ENCODE measurements at places on chromosomes 3 and 15.

- no peak for DNase-seq
These were observed 195.3 kb downstream of the THRB start for GRCh38 chr3:24299246-24299805.

DNA sequence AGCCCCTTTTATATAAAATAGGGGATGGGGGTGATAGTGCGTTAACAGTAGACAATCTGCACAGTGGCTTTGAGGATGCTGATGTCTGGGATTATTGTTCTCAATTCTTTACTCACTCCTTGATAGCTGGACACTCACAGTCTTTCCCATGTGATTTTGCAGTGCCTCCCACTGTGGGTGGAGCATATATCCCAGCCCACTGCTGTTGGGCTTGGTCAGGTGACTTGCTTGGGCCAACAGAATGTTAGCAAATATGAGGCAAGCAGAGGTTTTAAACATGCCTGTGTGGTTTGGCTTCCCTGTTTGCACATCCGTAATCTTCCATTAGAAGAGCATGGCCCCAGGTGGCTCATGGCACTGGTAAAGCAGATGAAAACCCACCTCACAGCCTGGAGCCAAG is 46.5 kb downstream of the CPA3 start:
- no peak for DNase-seq

- no peak for DNase-seq
These were observed 2.9 kb downstream of the CASR start for GRCh38 chr3:122186372-122186771.

GRCh38 chr3:42014458-42014920 is 52.6 kb upstream of the ULK4 start:
- no peak for DNase-seq

DNA sequence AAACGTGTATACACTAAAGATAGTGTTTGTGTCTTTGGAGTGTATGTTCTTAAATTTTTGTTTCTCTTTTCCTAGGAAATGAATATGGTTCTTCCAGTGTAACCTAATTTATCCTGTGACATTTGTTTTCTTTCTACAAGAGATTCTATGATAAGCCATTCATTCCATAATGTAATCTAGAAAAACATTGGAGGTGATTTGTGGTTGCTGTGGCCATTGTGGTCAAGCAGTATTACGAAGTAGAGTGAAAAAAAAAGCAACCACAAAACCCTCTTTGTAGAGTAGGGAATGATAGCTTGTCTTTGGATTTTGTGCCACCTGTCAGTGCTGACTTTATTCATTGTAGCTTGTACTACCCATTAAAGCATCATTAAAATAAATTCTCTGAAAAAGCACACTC is 1209.6 kb downstream of the ZPLD1 start:
- DNase-seq: no peak

- DNase-seq: no peak
These were observed 3.7 kb downstream of the SETMAR start for GRCh38 chr3:4306860-4307259.

GRCh38 chr15:46938169-46938568 is 779.1 kb upstream of the SEMA6D start:
- no peak for DNase-seq

- DNase-seq: no peak
These were observed 194.8 kb downstream of the ATP10A start for GRCh38 chr15:25668236-25668795.

GRCh38 chr3:186374376-186374775 is 12.3 kb upstream of the DGKG start:
- DNase-seq: peak; percentile 31

- DNase-seq: no peak
These were observed 107.5 kb upstream of the NSMCE3 start for GRCh38 chr15:29377161-29377560.

DNA sequence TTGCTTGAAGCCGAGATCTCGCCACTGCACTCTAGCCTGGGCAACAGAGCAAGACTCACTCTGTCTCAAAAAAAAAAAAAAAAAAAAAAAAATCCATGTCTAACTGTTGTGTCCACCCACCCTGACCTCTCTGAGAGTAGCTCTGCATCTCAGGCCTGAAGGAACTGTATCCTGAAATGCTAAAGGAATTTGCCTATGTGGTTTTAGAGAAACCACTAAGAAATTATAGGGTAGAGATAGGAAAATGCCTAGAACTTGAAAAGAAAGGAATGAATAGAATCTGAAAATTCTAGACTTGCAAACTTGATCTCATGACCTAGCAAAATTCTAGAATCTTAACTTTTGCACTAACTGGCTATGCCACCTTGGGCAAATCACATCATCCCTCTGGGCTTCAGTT is 217.5 kb upstream of the ROPN1 start:
- no peak for DNase-seq

- no peak for DNase-seq
These were observed 105.0 kb downstream of the EDEM1 start for GRCh38 chr3:5292512-5292911.

DNA sequence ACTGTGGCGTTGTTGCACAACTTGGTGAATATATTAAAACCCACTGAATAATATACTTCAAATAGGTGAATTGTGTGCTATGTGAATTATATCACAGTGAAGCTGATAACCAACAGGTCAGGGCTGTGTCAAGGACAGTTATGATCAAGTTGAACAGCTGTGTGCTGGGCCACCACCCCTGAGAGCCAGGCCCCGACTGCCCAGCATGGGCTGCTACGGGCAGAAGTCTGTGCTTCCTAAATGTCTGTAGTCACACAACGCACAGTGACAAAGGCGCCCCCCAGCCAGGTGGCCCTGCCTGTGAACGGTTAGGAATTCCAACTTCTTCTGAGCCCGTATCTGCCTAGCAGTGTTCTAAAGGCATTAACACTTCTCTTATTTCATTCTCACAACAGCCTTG is 32.8 kb downstream of the TKT start:
- DNase-seq: no peak

- DNase-seq: no peak
These were observed 16.5 kb downstream of the HPS3 start for GRCh38 chr3:149145974-149146373.

- DNase-seq: no peak
These were observed 2.5 kb upstream of the CNTN4 start for GRCh38 chr3:2096216-2096615.

- no peak for DNase-seq
These were observed 166.6 kb downstream of the SHQ1 start for GRCh38 chr3:72681598-72681997.

- DNase-seq: no peak
These were observed 52.7 kb downstream of the VGLL4 start for GRCh38 chr3:11591002-11591355.

DNA sequence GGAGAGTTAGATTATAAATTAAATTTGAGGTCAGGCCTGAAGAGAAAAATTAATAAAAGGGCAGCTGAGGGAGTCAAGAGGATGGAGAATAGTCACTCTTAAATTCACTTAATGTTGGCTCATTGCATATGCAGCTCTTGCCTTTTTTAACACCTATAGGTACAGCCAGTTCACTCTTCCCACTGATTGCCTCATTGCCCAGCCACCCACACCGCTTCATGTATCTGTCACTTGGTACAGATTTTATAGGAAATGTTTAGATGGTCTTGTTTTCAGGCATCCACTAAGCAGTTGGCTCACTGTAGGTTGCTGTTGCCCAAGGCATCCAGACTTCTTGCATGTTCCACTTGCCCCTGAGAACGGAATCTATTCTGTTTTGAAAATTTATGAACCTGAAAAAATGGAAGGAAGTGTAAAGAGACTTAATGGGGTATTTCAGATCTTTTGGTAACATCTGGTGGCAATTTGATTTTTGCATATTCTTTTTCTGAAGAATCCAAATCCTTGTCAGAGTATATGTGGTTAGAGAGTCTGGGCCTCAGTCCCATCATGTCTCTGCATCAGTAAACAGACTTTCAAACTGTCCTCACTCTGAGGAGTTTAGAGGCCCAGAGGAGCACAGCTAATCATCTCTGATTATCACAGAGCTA is 151.9 kb downstream of the RBPMS2 start:
- no peak for DNase-seq

DNA sequence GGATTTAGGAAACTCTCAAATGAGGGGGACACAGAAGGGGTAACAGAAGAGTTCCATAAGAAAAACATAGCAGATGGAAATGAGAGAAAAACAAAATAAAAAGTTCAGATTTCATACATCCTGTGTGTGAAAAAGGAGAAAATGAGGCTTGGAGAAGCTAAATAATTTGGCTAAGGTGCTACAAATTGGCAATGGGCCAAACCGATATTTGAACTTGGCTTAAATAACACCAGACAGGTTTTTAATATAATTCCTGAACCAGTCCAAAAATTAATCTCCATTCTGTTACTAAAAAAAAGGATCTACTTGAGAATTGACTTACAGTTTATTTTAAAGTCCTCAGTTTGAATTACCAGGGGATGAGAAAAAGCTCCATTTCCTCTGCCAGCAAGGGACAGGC is 342.9 kb upstream of the DPH6 start:
- DNase-seq: no peak

DNA sequence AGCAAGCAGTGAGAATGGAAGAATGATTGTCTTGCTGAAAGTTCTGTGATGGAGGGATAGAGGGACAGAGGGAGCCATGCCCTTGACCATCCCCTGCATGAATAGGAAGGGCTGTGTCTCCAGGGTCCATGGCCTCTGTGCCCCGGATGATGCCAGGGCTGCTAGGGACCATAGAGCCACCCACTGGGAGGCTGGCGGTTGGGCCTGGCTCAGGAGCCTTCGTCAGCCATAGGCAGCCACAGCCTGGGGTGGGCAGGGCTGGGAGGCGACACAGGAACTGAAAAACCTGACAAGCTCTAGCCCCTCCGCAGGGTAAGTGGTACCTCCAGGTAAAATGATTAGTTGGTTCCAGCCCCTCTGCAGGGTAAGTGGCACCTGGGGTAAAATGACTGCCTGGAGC is 19.1 kb upstream of the LAMP3 start:
- no peak for DNase-seq

GRCh38 chr3:105979961-105980360 is 111.1 kb upstream of the CBLB start:
- no peak for DNase-seq

DNA sequence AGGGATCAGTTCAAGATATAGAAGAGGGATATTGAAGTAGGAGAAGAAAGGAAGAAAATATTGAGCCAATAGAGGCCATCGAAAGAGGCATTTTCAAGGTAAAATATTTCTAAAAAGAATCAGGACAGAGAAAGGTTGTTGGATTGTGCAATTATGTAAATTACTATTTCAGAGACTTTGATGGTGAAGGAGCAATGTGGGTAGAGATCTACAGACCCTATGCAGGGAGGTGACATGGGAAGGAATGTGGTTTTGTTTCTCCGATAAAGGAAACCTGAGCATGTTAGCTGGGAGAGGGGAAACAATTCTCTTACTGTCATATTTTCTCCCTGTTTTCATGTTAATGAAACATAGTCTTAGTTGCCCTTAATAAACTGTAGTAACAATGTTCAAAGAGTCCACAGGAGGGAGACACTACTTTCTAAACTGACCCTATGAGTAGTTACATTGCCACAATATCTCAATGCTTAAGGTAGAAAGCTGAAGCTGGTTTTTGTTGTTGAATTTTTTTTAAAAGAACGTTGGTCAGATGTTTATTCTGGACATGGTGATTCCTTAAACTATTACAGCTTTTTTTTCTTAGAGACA is 133.3 kb downstream of the GRM7 start:
- no peak for DNase-seq

- DNase-seq: no peak
These were observed 11.2 kb upstream of the ADAMTS7 start for GRCh38 chr15:78822514-78822913.

GRCh38 chr3:70774641-70775040 is 462.2 kb upstream of the MDFIC2 start:
- no peak for DNase-seq

DNA sequence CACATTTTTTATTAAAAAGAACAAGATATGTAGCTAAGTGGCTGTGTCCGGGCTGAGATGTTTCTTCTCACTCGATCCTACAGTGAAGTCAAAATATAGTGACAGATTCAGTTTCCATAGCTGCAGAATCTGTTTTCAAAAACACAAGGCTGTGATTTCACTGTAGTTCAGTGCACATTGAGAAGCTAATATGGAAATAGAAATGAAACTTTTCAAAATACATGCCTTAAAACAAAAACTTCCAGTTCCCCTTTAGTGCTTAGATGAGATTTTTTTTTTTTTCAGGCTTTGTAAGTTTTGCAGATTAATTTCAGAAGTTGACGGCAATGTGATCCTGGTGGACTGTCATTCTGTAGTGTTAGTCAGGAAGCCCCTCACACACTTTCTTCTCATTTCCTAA is 23.8 kb upstream of the TRAK1 start:
- no peak for DNase-seq

- no peak for DNase-seq
These were observed 80.4 kb downstream of the IQSEC1 start for GRCh38 chr3:12992629-12993516.

DNA sequence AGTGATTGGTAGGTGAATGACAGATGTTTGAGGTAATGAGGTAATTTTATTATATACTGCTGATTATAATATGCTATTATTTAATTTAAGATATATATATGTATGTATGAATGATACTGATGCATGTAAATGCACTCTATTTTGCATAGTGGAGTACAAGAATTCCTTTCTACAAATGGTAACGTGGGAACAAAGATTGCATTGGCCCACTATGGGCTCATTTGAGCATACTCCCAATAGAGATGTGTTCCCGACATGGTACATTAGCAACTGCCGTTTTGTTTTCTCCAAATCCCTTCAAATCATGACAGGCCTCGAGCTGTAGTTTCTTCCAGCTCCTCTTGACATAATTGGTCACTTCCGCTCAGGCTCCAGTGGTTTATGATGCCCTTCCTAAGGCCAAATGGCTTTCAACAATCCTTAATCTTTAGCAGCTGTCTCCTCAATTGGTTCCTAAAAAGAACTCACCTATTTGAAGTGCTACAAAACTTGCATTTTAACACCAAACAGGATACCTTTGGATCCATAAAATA is 266.1 kb downstream of the ADAMTSL3 start:
- no peak for DNase-seq

DNA sequence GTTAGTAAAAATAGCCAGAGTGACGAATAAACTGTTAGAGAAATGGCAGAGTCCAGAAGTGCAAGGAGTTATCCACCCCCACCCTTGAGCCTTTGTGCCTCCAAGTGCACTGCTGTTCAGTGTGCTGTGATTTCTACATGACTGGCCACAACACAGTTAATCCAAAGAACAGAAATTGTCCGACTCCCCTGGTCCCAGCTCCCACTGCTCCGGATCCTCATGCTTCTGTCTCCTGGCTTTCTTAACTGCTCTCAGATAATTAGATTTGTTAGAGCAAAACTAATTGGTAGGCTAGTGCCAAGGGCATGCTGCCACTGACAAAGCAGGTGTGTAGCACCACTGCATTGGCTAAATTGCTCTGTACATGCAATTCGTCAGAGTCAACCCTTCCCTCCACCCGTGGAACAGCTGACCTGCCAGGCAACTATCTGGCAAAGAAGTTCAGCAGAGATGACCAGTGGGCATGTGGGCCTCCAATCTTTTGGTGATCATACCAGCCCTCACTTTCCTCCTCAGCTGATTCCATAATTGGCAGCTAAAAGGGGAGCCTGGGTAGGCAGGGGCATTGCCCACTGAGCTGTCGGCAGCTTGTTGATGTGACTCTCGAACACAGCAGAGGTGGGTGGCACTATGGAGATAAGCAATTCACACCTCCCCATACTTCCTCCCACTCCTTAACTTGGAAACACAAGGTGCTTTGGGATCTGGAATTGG is 18.9 kb upstream of the ACAP2 start:
- DNase-seq: no peak

Data from coronary artery (tissue), 2 donors.